ENCODE measurements at places on chromosomes 13 and 19.

GRCh38 chr13:73082895-73083294, 24.1 kb downstream of the KLF5 start:
- DNase-seq = no peak

GRCh38 chr13:20288561-20288960, 56.4 kb upstream of the GJB6 start:
- no peak for DNase-seq

GRCh38 chr19:39408392-39409207, 2.0 kb downstream of the ZFP36 start:
- peak; percentile 35 for DNase-seq

DNA sequence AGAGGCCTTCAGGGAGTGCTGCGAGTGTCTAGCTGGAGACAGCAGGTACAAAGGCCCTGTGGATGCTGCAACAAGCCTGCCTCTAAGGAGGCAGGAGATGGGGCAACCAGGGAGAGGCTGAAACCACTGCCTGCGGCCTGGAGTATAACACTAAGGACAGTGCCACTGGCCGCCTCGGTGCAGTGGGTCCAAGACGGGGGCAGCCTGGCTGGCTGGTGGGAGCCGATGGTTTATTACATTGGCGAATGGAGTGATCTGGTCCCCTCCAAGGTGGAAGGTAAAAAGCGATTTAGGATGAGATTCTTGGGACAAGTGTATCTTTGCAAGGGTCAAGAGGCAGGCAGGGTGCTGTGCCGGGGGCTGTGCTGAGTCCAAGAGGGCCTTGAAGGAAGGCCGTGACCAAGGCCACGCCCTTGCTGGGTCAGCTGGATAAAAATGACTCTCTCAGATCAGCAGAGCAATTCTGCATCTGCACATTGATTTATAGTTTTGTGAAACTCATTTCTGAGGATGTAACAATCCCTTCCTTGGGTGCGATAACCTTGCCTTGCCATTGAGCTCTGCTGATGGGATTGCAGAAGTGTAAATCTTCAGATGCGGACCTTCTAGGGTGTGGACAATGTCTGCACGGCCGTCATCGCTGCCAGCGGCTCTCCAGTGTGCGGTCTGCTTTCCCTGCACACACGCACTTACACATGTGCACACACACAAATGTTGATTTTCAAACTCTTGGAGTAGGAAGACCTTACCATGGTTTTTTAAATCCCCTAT, 6.0 kb downstream of the TMEM255B start:
- no peak for DNase-seq

GRCh38 chr13:40994581-40995230, 24.4 kb downstream of the ELF1 start:
- no peak for DNase-seq

DNA sequence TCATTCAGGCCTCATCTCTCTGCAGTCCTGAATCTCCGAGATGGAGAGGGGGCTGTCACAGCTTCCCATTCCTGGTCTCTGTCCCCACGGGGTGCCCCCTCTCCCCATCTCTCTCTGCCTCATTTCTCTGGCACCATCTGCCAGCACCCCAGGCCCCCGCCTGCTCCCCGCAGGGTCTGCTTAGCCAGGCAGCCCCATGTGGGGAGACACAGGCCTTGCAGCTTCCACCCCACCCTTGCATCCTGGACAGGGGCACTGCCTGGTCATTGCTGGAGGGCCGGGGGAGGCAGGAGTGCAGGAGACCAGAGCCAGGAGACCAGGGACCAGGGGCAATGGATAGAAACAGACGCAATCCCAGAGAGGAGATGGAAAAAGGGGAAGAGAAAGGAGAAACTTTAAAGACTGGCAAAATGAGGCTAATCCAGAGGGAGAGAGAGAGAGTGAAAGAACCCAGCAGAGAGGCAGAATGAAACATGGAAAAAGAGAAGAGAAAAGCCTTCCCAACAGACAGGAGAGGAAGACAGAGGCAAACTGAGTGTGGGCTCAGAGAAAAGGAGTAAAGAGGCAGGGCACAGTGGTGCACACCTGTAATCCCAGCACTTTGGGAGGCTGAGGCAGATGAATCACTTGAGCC, 8.8 kb upstream of the GIPR start:
- DNase-seq = no peak

DNA sequence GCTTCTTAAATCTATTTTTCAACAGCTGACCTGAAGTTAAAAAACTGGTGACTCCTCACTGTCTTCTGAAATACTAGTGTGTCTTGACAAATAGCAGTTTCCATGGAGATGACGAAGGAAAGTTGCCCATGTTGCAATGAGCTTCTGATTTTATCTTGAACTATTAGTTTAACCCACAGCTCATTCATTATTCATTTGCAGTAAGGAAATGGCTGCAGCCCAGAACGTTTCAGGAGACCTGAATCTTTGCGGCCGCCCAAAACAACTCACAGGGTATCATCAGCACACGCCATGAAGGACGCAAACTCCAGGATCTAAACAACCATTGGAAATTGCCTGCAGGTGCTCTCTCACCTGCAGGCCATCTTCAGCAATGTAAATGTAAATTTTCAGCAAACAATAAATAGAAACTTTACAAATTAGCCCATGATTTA, 142.5 kb downstream of the DCLK1 start:
- DNase-seq = no peak

DNA sequence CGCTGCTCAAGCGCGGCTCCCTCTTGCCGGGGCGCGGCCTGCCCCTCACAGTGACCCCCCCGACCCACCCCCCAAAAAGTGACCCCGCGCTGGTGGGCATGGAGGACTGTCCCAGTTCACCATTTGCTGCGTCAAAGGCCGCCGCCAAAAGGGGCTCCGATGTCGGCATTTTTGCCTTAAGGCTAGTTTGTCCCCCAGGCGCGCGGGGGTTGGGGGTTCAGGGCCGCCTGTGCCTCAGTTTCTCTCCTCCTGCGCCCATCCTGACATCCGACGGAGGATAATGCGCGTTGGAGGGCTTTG, 17.1 kb downstream of the NFIX start:
- DNase-seq = no peak

GRCh38 chr13:112814905-112815585, 125.2 kb downstream of the ATP11A start:
- DNase-seq = no peak

DNA sequence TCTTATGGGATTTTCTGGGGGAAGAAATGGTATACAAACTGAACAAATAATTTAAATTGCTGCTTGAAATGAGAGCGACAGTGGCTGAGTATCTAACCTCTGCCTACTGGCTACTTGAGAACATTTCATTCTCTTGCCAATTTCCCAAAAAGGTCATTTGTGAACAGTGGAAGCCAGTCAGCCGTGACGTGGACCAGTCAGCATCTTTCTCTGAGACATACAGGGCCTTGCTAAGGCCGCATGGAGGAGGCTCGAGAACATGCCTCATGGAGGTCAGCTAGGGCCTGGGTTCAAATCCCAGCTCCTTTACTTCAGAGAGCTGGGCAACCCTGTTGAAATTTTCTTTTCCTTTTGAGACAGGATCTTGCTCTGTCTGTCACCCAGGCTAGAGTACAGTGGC, 20.3 kb downstream of the ZC3H4 start:
- DNase-seq = peak; percentile 24

GRCh38 chr19:57620673-57621348, 6.8 kb downstream of the ZNF134 start:
- peak; percentile 27 for DNase-seq

- DNase-seq = no peak
Observed at GRCh38 chr19:46393456-46394401, 19.6 kb downstream of the CCDC8 start.

DNA sequence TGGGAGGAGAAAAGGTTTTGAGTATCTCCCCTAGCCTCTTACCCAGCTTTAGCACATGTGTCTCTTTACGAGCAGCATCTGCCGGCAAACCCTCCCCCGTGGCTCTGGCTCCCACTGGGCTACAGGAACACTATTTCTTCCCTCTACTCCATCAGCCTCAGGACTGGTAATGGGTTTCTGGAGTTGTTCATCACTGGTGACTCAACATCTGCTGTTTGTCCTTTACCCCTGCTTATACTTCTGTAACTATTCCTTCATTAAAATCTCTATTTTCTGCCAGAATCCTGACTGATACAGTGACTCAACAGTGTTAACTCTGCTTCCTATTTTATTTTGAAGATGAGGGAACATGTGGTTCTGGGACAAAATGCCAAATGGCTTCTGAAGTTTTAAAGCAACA, 437.3 kb upstream of the HTR2A start:
- DNase-seq = no peak

DNA sequence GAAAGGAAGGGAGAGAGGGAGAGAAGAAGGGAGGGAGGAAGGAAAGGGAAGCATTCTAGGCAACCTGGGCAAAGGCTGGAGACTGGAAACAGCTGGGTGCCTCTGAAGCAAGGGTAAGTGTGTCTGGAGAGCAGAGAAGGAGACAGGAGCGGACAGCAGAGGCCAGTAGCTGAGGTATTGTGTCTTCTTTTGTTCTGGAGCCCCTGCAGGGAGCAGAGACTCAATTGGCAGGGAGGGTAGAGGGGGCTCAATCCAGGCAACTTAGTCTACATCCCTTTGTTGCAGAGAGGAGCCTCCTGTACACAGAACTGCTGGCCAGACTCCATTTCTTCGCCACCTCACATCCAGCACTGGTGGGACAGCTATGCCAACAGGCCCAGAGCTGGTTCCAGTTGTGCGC, 53.2 kb downstream of the NWD1 start:
- DNase-seq = no peak

DNA sequence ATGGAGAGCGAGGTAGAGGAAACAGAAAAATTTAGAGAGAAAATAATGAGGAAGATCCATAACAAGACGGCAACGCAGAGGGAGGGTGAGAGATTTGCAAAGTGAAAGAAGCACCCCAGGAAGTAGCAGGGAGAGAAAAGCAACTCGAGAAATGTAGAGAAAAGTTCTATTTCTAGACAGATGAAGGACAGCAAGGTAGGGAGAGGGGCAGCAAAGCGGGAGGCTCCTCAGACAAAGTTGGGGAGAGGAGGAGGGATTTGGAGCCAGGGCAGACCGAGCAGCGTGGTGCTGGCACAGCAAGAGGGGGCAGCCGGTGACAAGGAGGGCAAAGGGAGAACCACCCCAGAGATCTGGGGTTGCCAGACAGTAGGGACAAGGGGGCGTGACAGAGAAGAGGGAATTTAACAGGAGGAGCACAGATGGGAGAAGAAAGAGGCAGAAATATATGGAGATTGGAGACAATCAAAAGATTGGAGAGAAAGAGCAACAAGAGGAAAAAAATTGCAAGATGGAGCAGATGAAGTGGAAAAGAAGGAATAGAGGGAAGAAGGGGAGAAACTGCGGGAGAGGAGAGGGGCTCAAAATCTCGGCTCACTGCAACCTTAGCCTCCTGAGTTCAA, 989 bp downstream of the ZNF766 start:
- DNase-seq = peak; percentile 37

GRCh38 chr13:42225051-42225450, 46.9 kb upstream of the AKAP11 start:
- no peak for DNase-seq

DNA sequence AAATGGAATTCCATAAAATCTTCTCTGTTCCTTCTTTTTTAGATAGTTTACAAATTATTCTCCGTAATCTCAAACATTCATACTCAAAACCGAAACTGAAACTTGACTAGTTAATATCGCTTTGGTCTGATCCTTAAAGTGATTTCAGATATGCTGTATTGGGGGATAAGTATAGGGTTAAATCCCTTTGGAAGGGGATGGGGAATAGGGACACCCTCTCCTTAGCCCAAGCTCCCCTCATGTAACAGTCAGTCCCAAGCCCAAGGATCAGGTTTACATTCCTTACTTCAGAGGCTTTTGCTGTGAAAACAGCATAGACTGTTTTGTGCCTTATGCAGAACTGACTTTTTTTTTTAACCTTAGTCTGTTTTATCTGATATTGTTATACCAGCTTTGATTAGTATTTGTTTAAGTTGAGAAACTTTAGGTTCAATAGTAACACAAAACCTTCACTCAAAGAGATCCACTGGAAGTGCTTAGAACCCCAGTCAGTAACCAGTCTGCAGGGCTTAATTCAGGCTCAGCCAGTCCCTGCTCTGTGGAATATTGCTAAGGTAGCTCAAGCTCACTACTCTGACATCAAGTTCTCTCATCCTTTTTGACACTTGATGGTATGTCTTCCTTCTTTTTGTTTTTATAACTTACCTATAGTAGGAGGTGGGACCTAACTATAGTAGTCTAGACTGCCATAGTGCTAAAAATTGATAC, 10.5 kb downstream of the CDADC1 start:
- no peak for DNase-seq

GRCh38 chr19:548886-549830, 5.3 kb downstream of the GZMM start:
- no peak for DNase-seq

- DNase-seq = no peak
Observed at GRCh38 chr19:19379527-19379926, 25.9 kb upstream of the GATAD2A start.

GRCh38 chr13:51820016-51820597, 16.1 kb upstream of the DHRS12 start:
- DNase-seq = no peak

DNA sequence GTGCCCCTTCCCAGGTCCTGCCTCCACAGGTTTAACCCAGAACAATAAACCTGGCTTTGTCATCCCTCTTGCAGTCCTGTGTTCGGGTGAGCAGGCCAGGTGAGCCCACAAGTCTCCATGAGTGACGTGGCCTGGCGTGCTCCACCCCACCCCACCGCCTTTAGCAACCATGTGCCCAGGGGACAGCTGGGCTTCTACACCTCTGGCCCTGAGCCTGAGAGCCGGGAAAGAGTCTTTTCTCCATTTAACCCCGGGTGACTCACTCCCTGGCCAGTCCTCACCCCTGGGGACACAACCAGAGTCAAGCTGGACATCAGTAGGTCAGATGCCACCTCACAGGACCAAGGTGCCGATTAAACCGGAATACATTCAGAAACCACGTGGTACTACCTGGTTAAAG, 4.1 kb downstream of the C19orf53 start:
- DNase-seq = no peak

DNA sequence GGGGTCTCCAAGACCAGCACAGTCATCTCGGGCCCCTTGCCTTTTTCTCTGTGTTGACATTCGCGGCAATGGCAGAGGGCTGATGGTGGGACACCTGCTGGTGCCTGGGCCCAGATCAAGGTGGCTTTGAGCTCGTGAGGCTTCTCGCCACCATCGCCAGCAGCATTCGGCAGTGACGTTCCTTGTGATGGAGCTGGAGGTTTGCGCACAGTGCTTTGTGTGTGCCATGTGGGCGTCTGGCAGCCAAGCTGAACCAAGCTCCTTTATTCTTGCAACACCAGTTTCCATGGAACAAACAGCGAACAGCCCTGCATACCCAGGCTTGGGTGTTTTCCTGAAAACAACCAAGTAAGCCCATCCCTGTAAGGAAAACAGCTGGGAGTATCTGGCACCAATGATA, 9.1 kb upstream of the TMEM255B start:
- no peak for DNase-seq

DNA sequence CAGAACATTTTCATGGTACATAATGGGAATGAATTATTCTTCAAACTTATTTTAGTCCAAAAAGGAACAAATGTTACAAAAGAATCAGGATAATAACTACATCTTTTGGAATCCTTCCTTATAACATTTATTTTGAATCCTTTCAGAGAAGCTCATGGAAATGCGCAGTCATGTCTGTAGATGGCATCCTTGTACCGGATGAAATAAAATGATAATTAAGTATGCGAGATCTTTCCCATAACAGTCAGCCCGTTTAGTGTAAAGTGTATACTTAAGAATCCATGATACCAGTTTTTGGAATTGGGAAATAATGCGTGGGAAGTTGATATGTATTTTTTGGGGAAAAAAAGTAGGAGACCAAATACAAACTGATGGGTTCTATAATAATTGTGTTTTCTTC, 418.8 kb downstream of the GPC5 start:
- DNase-seq = peak; percentile 19
